ENCODE measurements at places on chromosomes 4 and X.

DNA sequence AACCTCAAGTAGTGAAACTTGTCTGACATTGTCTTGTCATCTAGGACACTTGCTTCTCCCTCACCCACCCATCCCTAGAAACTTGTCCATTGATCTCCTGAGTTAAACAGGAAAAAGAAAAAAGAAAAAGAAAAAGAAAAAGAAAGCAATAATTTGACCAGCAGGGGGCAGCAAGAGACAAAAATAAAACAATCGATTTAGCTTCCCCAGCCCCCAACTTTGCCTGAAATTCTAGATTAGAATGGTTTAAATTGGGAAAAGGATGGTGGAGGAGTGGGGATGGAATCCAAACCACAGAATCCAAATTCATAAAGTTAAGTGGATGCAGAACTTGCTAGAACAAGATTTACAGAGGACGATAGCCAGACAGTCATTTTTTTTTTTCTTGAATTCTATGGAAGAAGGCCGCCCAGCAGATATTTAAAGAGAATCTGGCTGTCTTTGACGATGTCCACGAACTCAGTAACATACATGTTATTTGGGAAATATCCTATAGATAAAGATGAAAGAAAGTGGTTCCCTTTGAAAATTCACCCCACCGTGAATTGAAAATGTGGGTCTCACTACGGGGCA lies 282.9 kb downstream of the USP46 start:
- no peak for DNase-seq

- no peak for DNase-seq
These were observed 190.1 kb upstream of the GNPDA2 start for GRCh38 chr4:44916411-44916810.

- no peak for DNase-seq
These were observed 174.2 kb upstream of the SCML1 start for GRCh38 chrX:17563076-17563475.

DNA sequence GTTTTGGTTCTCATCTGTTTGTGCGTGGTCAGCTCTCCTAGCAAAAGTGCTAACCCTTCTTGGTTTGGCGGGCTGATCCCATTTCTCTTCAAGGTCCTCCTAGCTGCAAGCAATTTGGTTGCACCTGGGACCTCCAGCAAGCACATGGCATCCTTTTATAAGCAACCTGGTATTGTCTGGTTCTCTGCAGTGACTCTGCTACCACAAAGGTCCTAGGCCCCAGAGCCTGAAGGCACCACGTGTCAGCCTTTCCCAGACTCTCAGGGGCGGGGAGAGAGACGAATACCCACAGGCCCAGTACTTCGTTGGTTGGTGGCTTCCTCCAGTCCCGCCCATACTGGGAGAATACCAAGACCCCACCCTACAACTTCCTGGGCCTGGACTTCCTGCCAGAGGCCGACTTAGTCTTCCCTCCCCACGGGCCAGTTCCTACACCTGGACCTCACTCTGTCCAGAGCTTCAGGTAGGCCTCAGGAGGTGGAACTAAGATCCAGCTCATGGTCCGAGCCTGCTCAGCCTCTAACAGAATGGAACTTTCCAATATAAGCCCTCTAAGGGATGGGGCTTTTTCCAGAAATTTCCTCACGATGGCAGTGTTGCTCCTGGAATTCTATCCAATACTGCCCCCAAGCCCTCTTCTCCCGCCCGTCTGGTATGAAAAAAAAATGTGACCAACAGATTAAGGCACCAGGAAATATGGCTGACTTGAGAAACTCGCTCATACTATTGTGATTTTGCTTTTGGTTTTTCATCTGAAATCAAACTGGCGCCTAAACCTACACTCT lies 192.5 kb upstream of the STK26 start:
- DNase-seq = no peak
